ENCODE measurements at places on chromosomes 4 and X.

DNA sequence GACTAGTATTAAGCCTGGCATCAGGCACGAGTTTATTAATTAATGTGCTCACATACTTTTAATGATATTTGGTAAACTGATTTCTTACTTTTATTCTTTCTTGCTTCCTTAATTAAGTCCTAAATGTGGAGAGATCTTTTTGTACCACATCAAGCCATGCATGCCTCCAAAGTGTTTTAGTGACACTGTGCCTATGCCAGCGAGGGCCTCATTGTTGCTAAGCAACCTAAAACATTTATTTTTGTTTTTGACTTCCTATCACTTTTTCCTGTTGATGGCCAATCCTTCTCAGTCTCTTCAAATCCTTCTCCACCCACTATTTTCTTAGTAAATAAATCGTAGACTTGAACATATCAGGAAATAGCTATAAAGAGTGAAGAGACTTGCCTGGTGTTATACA, 5.5 kb upstream of the NSUN7 start:
- DNase-seq, result no peak

DNA sequence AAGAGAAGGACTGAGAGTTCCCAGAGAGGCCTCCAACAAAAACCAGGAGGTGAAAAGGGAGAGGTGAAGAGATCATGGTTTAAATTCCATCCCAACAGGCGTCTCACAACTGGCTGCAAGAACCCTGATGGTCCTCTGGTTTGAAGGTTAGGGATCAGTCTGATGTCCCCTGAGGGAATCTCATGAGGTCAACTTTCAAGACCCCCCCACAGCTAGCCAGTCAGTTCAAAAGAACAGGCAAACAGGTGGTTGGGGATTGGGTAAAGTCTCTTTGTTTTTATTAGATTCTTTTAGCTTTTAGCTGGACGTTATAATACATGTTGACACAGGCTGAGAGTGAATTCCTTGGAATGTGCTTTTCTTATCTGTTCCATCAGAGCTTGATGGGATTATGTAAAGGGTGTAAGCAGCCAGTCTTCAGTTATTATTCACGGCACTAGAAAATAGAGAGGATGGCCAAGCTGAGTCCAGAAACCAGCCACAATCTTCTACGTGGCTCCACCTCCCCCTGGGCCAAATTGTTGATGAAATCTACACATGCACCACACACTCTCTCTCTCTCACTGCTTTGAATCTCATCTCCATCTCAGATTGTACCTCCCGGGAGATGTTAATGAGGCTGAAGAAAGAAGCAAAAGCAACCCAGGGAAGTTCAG, 20.8 kb downstream of the ENPP6 start:
- no peak for DNase-seq

- no peak for DNase-seq
Measured at GRCh38 chrX:8629871-8630270, 102.1 kb downstream of the ANOS1 start.

DNA sequence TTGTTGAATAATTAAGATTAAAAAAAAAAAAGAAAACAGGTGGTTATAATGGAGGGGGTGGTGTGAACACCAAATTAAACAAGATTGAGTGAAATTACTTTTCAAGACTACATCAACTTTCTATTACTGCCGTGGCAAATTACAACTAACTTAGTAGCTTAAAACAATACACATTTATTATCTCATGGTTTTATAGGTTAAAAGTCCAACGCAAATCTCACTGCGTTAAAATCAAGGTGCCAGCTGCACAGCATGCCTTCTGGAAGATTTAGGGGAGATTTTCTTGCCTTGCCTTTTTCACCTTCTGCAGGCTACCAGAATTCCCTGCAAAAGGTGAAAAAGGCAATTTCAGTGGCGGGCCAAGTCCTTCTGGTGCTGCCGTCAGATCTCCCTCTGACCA, 58.5 kb downstream of the ATXN3L start:
- no peak for DNase-seq

DNA sequence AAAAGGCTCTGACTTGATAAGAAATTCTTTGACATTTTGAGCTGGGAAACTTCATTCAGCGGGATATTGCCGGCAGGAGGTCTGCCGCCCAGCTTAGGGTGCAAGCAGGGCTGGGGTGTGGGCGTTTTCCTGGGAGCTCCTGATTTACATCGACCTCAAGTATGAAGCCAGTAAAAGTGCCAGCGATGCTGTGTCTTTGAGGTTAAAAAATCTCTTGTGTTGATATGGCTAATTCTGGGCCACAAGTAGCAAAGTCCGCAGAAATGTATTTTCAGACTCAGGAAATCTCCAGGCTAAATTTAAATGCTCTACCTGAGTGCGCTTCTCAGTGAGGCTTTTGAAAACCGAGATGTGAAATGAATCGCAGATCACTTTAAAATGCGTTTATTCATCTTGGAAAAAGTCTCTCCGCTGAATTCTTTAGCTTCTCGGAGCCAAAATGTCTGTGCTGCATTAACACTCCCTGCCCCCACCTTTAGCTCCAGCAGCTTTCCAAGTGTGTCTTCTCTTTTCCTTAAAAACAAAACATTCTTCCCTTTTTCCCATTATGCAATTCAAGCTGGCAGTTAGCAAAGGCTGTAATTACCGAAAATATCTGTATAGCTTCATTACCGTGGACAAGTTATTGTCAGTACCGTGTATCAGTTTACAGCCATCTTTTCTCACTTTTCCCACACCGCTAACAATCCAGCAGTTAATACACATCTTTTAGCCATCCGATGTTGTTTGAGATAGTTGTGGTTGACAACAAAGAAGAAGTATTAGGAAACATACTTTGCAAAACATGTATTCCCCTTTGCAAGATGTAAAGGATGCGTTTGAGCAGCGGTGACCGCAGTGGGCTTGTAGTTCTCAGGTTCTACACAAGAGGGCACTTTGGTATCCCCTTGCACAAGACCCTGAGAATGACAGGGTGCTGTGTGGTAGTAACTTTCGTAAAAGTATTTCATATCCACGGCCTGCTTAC, 136.0 kb upstream of the STX18 start:
- DNase-seq, result no peak

DNA sequence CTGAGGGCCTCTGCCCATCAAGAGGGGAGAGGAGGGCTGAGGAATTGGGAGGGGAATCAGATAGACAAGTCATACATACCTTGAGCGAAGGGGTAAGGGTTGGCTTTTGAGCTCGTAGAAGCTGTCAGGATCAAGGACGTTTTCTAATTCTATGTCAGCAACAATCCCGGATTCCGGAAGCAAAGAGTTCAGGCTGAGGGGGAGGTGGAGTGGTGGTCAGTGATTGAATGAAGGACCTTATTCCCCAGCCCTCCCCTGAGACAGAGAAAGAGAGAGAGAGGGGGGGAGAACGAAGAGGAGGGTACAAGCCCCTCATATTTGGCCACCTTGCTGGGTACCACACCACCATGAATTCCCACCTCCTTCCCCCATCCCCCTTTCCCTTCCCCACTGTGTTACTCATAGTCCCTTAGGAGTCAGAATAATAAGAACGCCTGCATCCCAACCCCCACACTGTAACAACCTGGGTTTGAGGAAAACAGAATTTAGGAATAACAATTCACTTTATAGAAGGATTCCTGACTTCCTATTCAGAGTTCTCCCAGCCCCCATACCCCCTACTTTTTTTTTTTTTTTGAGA, 2.7 kb downstream of the TFE3 start:
- no peak for DNase-seq

DNA sequence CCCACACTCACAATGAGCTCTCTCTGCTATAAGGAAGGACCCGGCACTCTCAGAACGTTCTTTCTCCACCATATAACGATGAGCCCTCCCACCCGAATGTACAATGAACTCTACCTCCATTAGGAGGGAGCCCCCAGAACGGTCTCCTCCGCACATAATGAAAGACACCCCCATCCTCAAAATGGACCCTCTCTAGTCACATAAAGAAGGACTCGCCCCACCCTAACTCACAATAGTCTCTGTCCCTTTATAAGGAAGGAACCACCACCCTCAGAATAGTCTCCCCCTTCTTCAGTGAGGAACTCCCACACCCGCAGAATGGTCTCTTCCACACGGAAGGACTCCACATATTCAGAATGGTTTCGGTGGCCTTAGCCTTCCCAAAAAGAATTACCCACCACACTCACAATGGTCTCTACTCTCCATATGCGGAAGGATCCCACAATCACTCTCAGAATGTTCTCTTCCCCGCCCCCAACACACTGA, 477 bp downstream of the SLC35A2 start:
- DNase-seq, result no peak

DNA sequence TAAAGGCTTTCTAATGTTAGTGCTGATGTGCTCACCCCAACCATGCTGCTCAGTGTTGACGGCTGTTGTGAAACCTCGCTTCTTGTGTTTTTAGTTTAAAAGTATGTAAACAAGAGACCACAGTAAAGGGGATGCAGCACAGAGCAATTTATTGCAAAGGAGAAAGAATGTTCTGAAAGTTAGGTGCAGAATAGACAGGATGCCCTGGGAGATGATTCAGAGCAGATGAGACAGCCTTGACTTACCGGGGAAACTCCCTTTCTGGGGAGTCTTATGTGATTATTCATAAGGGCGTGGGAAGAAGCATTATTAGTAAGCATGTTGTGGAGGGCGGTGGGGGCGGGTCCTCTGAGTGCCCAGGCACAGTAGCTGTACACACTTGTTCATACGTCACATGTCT, 47.7 kb downstream of the EVC start:
- DNase-seq, result no peak

- no peak for DNase-seq
Measured at GRCh38 chr4:65170768-65171514, 499.3 kb downstream of the EPHA5 start.

- DNase-seq, result no peak
Measured at GRCh38 chr4:87108142-87108546, 112.3 kb downstream of the KLHL8 start.

DNA sequence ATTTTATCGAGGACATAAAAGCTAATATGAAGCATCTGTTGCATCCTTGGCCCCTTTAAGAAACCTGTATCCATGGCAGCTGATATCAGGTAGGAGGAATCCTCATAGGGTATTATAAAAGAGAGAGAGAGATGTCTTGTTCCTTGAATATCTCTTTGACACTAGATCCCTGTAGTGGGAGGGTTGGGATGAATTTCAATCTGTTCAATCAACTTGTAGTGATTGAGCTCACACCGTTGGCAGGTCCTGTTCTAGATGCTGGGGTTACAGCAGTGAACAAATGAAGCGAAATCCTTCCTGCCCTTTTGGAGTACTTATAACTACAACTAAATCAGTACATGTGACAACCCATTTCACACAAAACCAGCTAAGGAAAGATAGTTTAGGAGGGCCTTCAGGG, 35.3 kb upstream of the GATB start:
- no peak for DNase-seq

- DNase-seq, result no peak
Measured at GRCh38 chr4:140308366-140309123, 64.9 kb upstream of the SCOC start.

GRCh38 chr4:123588631-123589241, 192.1 kb downstream of the SPRY1 start:
- no peak for DNase-seq

DNA sequence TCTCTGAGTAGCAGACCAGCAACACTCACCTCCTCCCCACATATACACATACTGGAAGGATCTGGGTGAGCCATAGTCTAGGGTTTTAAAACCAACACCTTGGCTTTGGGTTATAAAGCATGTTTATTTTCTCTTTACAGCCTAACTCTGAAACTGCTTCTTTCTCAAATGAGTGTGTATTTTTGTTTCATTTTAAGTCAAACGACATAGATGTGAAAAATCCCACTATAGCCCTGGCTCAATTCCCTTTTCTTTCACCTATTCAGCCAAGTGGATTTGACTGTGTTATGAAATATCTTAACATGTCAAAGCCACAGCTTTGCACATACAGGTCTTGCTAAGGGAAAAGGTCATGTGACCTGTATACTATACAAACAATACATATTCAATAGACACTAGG, 13.8 kb downstream of the NEXMIF start:
- DNase-seq, result no peak

GRCh38 chr4:61812171-61812570, 612.0 kb downstream of the ADGRL3 start:
- DNase-seq, result no peak

GRCh38 chr4:26410385-26411293, 79.6 kb downstream of the CCKAR start:
- DNase-seq, result peak; percentile 31

DNA sequence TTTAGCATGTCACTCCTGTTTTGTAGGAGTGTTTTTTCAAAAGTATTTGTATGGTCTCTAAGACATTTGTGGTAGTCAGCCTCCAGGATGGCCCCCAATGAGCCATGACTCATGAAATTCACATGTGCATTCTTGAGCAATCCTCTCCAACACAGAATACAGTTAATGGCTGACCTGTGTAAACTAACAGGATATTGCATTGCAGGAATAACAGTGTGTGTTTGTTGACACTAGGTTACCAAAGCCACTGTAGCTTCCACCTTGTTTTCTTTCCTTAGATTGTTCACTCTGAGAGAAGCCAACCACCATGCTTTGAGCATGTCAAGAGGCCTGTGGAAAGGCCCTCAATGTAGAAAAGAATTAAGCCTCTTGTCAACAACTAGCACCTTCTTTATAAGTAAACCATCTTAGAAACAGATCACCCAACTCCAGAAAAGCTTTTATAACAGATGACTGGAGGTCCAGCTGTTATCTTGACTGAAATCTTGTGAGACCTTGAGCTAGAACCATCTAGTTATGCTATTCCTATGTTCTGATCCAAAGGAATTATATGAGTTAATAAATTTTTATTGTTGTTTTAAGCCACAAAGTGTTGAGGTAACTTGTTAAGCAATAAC, 28.5 kb downstream of the TBCK start:
- no peak for DNase-seq

DNA sequence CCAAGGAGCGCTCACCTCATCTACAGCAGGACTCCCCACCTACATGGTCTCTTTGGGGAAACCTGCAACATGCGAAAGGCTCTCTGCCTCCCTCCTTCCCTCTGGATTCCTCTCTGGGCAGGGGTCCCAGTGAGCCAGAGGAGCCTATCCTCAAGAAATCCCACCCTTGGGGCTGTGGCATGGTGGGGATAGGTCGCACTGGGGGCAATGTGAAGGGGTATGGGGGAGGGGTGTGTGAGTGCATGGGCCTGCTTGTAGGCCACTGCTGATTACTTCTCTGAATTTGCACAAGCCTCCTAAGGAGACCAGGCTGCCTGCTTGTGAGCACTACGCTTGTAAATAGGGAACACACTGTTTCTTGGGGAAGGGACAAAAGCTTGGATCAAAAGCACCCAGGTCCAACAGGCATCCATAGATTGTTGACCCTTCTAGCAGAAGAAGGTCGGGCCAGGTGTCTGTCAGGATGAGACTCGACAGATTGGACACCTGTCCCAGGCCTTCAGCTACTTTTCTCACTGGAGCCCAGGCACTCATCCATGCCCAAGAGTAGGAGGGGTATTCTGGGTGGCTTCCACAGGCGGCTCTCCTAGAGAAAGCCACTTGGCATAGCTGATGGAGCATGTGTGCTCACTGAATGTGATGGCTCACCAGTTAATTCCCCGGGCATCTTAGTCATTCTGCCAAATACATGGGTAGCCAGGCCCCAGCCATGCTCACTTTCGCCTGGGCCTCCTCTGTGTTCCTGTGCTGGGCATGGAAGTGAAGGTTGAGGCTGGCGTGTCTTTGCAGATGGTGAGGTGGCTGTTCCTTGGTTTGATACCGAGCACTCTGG, 75.0 kb downstream of the NBDY start:
- no peak for DNase-seq
